A375 (cell line): ENCODE measurements at places on chromosomes 4 and X. TPM values are rescaled to one million over a fixed set of nuclear protein-coding genes. Genes with fewer than 3 reads are reported as not detected.

The ESX1 gene
- not detected in 2 replicates for total RNA-seq

The CCDC110 gene
- total RNA-seq, result 0.34 TPM in 1 of 2 replicates, not detected in the other

The FAM236A gene
- not detected in 2 replicates for total RNA-seq

The GPAT3 gene
- total RNA-seq, result 117 and 120 TPM in 2 replicates

The TKTL2 gene
- not detected in 2 replicates for total RNA-seq

The IL2 gene
- total RNA-seq, result not detected in 2 replicates

The ABLIM2 gene
- 0.13 TPM in 1 of 2 replicates, not detected in the other for total RNA-seq

The CFAP99 gene
- total RNA-seq, result not detected in 2 replicates

The SMIM31 gene
- not detected in 2 replicates for total RNA-seq

The RS1 gene
- not detected in 2 replicates for total RNA-seq

The CXorf49 gene
- not detected in 2 replicates for total RNA-seq

The MFAP3L gene
- total RNA-seq, result 1.1 and 1.2 TPM in 2 replicates

The UGT2A2 gene
- total RNA-seq, result not detected in 2 replicates

The MAP7D3 gene
- 22.5 TPM in 2 replicates for total RNA-seq

The WNK3 gene
- 0.08 and 0.64 TPM in 2 replicates for total RNA-seq

The RBMXL3 gene
- total RNA-seq, result not detected in 2 replicates

The CDS1 gene
- 0.68 and 0.85 TPM in 2 replicates for total RNA-seq

The EDA gene
- total RNA-seq, result 0.08 TPM in 1 of 2 replicates, not detected in the other

The PLP1 gene
- total RNA-seq, result 22.5 and 40.3 TPM in 2 replicates

The SASH3 gene
- not detected in 2 replicates for total RNA-seq

The GPR34 gene
- not detected in 2 replicates for total RNA-seq

The SPACA5 gene
- total RNA-seq, result not detected in 2 replicates

The ZNF711 gene
- total RNA-seq, result 0.60 and 0.90 TPM in 2 replicates
